AG04450 (cell line): ENCODE measurements at places on chromosomes 13 and 19. TPM values are rescaled to one million over a fixed set of nuclear protein-coding genes. Genes with fewer than 3 reads are reported as not detected.

The SPRY2 gene
- 15.2 and 16.9 TPM in 2 replicates for polyA plus RNA-seq

The CRB3 gene
- polyA plus RNA-seq: not detected in 2 replicates

The PRTN3 gene
- polyA plus RNA-seq: not detected in 2 replicates

The OSCAR gene
- polyA plus RNA-seq: 0.22 and 0.29 TPM in 2 replicates

The ZNF653 gene
- polyA plus RNA-seq: 1.7 and 2.1 TPM in 2 replicates

The HSPB6 gene
- 31.7 and 46.5 TPM in 2 replicates for polyA plus RNA-seq

The SCEL gene
- not detected in 2 replicates for polyA plus RNA-seq

The EFNB2 gene
- polyA plus RNA-seq: 2.6 and 3.0 TPM in 2 replicates

The SPACA4 gene
- polyA plus RNA-seq: not detected in 2 replicates

The GGACT gene
- 6.2 and 7.6 TPM in 2 replicates for polyA plus RNA-seq

The FCAR gene
- not detected in 2 replicates for polyA plus RNA-seq

The CACNG8 gene
- polyA plus RNA-seq: 0.33 and 0.52 TPM in 2 replicates

The MRPL4 gene
- 28.5 and 41.4 TPM in 2 replicates for polyA plus RNA-seq

The GFY gene
- not detected in 2 replicates for polyA plus RNA-seq

The ZNF560 gene
- polyA plus RNA-seq: 1.9 and 2.1 TPM in 2 replicates

The MICU2 gene
- polyA plus RNA-seq: 33.3 and 42.1 TPM in 2 replicates

The CNN1 gene
- polyA plus RNA-seq: 99.6 and 108 TPM in 2 replicates

The NPHS1 gene
- not detected in 2 replicates for polyA plus RNA-seq

The SLITRK5 gene
- 0.02 and 0.04 TPM in 2 replicates for polyA plus RNA-seq

The LIM2 gene
- not detected in 2 replicates for polyA plus RNA-seq

The GJB6 gene
- not detected in 2 replicates for polyA plus RNA-seq

The KCTD12 gene
- polyA plus RNA-seq: 2.0 and 2.3 TPM in 2 replicates

The C13orf42 gene
- polyA plus RNA-seq: not detected in 2 replicates

The DKKL1 gene
- polyA plus RNA-seq: 0.14 TPM in 1 of 2 replicates, not detected in the other

The CYP2A6 gene
- not detected in 2 replicates for polyA plus RNA-seq

The PTBP1 gene
- polyA plus RNA-seq: 141 and 216 TPM in 2 replicates

The ZNF761 gene
- 9.1 and 12.5 TPM in 2 replicates for polyA plus RNA-seq

The NPAS1 gene
- 0.30 and 0.36 TPM in 2 replicates for polyA plus RNA-seq

The HCN2 gene
- polyA plus RNA-seq: 0.33 and 0.58 TPM in 2 replicates

The ZNF846 gene
- 8.3 and 9.2 TPM in 2 replicates for polyA plus RNA-seq

The CLASRP gene
- polyA plus RNA-seq: 12.4 and 13.9 TPM in 2 replicates

The SLC25A41 gene
- polyA plus RNA-seq: not detected in 2 replicates

The TICAM1 gene
- 1.0 and 2.9 TPM in 2 replicates for polyA plus RNA-seq

The ICAM5 gene
- polyA plus RNA-seq: 3.8 and 5.3 TPM in 2 replicates

The FPR1 gene
- polyA plus RNA-seq: not detected in 2 replicates

The TTYH1 gene
- not detected in 2 replicates for polyA plus RNA-seq

The CD37 gene
- not detected in 2 replicates for polyA plus RNA-seq

The VMAC gene
- polyA plus RNA-seq: 2.5 and 2.6 TPM in 2 replicates

The TPP2 gene
- 40.9 and 49.8 TPM in 2 replicates for polyA plus RNA-seq

The PGLYRP2 gene
- polyA plus RNA-seq: not detected in 2 replicates

The TRPC4 gene
- 1.4 and 1.8 TPM in 2 replicates for polyA plus RNA-seq

The C19orf67 gene
- not detected in 2 replicates for polyA plus RNA-seq

The HIF3A gene
- 0.21 and 0.47 TPM in 2 replicates for polyA plus RNA-seq

The KLK14 gene
- not detected in 2 replicates for polyA plus RNA-seq

The BORA gene
- polyA plus RNA-seq: 2.7 and 3.1 TPM in 2 replicates

The KLK15 gene
- not detected in 2 replicates for polyA plus RNA-seq

The LILRA2 gene
- not detected in 2 replicates for polyA plus RNA-seq

The ACER1 gene
- polyA plus RNA-seq: not detected in 2 replicates

The CALR3 gene
- polyA plus RNA-seq: not detected in 2 replicates

The SACS gene
- 41.1 and 53.9 TPM in 2 replicates for polyA plus RNA-seq

The CD22 gene
- not detected in 2 replicates for polyA plus RNA-seq

The ZNF20 gene
- 2.4 and 2.7 TPM in 2 replicates for polyA plus RNA-seq

The KRTDAP gene
- polyA plus RNA-seq: not detected in 2 replicates
